Stimulated activated CD4-positive, alpha-beta T cell treated with anti-CD3 and anti-CD28 coated beads, Interleukin-1b, Interleukin-23, amount 100 ng/mL, for 4 hours (primary cell): ENCODE measurements at places on chromosomes 3 and 15.

DNA sequence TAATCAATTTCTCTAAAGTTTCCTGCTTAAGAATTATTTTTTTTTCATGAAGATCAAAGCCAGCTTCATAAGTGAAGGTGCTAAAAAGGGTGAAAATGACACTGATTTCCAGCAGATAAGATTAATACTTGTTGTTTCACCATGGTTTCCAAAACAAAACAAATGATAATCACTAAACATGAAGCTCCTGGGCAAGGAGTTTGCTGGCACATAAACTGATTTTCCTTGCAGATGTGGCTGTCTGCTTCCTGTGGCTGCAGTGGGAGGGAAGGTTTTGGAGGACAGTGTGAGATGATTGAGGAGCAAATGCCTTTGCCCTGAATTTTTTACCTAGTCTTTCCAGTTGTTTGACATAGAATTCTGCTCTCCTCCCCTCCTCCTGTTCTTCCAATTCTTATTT lies 228.8 kb downstream of the DIPK2A start:
- no peak for DNase-seq

DNA sequence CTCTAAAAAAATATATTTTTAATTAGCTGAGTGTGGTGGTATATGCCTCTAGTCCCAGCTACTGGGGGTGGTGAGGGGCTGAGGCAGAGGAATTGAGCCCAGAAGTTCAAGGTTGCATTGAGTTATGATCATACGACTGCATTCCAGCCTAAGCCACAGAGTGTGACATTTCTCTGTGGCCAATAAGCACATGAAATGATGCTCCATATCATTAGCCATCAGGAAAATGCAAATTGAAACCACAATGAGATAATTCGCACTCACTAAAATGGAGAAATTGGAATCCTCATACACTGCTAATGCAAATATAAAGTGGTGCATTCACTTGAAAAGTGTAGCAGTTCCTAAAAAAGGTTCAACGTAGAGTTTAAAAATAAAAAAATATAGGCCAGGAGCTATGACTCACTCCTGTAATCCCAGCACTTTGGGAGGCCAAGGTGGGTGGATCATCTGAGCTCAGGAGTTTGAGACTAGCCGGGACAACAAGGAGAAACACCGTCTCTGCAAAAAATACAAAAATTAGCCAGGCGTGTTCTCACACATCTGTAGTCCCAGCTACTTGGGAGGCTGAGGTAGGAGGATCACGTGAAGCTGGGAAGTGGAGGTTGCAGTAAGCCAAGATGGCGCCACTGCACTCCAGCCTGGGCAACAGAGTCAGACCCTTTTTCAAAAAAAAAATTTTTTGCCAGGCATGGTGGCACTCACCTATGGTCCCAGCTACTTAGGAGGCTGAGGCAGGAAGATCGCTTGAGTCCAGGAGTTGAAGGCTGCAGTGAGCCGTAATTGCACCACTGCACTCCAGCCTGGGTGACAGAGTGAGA lies 35.2 kb downstream of the IFT122 start:
- DNase-seq: no peak

GRCh38 chr3:46453526-46454208 lies 11.0 kb downstream of the LTF start:
- DNase-seq: no peak

GRCh38 chr3:56800832-56801661 lies 702 bp downstream of the ARHGEF3 start:
- DNase-seq: no peak

- no peak for DNase-seq
Observed at GRCh38 chr3:26752466-26752865, 129.9 kb downstream of the LRRC3B start.

- DNase-seq: no peak
Observed at GRCh38 chr15:22895465-22896190, 57.2 kb downstream of the NIPA2 start.

DNA sequence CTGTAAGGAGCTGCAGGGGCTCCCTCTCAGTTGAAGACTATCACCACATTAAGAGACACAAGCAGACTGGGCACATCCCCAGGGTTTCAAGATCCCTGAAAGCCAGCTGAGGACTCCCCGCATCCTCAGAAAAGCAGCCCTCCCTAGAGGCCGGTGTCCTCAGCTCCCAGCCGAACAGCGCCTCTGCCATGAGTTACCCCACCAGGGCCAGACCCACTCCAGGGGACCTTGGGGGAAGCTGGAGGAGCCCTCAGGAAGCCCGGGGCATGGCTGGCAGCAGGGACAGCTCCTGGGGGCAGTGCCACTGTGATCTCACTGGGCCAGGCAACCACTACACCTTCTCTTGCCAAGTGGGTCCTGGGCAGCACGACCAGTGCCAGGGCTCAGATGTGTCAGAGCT lies 8.1 kb downstream of the KLF15 start:
- no peak for DNase-seq

DNA sequence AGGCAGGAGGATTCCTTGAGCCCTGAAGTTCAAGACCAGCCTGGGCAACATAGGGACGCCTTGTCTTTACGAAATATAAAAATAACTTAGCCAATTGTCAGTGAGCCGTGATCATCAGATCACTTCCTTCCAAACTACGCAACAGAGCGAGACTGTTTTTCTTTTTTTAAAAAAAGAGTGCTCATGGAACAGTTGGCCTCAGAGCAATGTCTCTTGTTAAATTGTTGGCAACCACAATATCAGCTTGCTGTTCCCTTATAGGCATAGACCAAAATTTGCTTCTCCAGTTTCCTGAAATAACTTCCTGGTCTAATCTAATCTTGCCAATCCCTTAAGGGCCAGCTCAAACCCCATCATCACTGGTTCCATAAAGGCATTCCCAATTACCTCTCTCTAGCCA lies 93.3 kb upstream of the SLC4A7 start:
- DNase-seq: no peak

DNA sequence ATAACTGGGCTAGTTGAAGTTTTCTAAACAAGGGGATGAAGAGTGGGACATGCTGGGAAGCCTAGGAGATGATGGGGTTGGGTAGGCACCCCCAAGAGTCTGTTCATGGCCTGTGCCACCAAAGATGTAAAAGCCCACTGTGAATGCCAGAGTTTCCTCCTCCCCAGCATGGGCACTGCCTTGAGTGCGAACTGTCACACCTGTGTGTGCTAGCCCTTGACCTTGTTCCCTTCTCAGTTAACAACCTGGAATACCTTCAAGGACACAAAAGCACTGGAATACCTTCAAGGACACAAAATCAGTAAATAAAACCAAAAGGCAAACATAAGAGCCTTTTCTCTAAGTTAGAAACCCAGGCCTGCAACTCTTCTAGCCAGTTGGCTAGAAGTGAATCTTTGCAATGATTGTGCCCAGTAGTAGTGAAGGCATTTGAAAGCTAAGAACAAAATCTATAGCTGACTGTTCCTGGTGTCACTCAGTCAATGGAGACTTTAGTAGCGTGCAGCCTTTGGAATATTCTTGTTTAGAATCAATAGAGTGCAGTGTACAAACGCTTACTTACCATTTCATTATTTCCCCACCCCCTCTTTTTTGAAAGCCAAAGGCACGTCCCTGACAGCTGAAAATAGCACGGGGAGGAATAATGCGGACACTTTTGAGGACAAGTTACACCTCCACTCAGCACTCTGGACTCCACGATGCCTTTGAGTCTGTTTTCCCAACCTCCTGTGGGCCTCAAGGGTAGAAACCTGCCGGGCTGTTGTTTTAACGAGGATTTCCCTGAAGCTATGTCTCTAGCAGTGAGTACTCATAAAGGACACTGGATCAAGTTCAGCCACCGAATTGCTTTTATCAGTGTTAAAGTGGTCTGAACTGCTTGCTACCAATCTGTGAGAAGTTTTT lies 24.2 kb downstream of the PSMD6 start:
- DNase-seq: no peak

GRCh38 chr3:759106-759505 lies 333.7 kb upstream of the CNTN6 start:
- no peak for DNase-seq

- no peak for DNase-seq
Observed at GRCh38 chr3:110307065-110307809, 764.4 kb upstream of the NECTIN3 start.

DNA sequence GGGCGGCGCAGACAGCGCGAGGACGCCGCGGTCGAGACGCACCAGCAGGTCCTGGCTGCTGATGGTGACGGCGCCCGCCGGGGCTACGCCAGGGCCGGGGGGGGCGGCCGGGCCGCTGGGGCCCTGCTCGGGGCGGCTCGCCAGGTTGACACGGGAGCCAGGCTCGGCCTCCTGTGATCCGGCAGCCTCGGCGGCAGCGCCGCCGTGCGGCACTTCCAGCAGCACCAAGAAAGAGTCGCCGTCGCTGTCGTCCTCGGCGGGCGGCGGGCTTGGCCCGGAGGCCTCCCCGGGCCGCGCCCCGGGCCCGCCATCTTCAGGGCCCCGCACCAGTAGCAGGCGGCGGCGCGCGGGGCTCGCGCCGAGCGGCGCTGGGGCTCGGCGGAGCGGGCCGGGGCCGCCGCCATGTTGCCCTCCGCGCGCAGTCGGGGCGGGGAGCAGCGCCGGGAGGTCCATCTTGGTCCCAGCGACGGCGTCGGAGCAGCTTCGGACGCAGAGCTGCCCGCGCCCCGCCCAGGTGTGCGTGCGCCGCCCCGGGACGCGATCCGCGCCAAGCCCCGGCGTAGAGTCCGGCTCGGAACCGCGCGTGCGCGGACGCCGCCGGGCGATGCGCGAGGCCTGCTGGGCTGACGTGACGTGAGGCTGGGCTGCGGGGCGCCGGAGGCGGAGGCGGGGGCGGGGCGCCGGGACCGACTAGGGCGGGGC lies at the start of gene ZXDC:
TSS of gene ZXDC (minus strand) at position 479 of the 702 bp plus-strand sequence. CDS start at position 453, 26 bp downstream.
- DNase-seq: peak; percentile 90

GRCh38 chr3:88321363-88322050 lies 171.7 kb downstream of the C3orf38 start:
- no peak for DNase-seq

- no peak for DNase-seq
Observed at GRCh38 chr15:77373441-77373840, 46.5 kb downstream of the PEAK1 start.

- no peak for DNase-seq
Observed at GRCh38 chr3:131896285-131896684, 138.5 kb downstream of the CPNE4 start.
